Pancreas (tissue), 10 donors: ENCODE measurements at places on chromosomes 12 and 14.

DNA sequence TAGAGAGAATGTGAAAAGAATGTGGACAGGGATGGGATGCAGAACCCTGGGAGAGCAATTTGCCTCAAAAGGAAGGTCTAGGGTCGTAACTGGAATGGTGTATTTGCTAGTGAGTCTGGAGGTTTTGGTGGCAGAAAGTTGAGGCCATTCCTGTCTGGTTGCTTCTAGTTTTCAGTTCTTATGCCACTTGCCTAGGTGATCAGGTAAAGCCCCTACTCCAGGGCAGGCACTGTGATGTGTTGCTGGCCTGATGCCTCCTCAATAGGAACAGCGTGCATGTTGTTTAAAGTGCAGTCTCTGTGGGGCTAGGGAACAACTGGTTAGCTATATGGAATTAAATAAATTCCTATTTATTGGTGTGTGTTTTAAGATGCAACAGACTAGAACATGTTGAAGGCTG lies 6.4 kb downstream of the OS9 start:
- DNase-seq: no peak

DNA sequence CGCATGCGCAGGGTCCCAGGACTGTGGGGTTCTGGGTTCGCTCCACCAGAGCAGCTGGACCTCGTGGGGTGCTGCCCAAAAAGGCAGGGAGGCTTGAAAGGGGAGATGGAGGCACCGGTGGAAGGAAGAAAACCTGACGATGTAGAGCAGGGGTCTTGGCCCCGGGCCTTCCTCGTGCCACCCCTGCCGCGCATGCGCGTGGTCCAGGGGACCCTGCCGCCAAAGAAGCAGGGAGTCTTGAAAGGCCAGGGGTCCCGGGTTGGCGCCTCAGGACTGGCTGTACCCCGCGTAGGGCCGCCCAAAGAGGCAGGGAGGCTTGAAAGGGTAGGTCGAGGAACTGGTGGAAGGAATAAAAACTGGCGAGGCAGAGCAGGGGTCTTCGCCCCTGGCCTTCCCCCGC lies 321.0 kb downstream of the ALG10 start:
- no peak for DNase-seq

DNA sequence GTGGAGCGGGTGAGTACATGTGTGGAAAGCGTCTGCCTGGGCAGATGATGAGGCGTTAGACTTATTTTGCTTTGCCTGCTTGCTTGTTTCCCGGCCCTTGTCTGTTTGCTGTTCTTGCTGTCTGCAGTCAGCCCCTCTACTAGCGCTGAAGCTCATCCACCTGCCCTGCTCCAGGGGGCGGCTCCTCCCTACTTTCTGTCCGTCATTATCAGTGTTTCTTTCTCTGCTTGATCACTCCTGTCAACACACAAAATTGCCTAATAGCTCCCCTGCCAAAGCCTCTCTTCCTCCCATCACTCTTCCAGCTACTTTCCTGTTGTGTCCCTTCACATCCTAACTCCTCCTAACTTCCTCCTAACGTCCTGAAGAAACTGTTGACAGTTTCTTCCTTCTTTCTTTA lies 34.9 kb upstream of the GALNT8 start:
- DNase-seq: no peak

DNA sequence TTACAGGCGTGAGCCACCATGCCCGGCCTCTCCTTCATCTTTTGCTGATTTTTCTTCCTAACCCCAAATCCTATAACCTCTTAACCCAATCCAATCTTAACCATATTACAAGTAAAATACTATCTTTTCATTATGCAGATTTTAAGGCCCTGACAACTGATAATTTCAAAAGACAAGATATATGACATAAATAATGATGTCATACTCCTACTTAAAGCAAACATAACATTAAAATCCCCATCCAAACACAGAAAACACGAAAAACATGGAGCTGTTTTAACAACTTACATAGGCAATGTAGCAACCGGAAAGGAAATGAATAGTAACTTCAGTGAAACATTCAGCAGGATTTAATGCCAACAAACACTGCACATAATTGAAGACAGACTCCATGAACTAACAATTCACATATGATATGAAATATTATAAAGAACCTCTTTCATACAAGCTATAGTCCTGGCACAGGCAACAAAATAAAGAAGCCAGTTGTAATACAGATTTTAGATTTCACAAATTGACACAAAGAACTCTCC lies 21.5 kb downstream of the USP44 start:
- DNase-seq: no peak

DNA sequence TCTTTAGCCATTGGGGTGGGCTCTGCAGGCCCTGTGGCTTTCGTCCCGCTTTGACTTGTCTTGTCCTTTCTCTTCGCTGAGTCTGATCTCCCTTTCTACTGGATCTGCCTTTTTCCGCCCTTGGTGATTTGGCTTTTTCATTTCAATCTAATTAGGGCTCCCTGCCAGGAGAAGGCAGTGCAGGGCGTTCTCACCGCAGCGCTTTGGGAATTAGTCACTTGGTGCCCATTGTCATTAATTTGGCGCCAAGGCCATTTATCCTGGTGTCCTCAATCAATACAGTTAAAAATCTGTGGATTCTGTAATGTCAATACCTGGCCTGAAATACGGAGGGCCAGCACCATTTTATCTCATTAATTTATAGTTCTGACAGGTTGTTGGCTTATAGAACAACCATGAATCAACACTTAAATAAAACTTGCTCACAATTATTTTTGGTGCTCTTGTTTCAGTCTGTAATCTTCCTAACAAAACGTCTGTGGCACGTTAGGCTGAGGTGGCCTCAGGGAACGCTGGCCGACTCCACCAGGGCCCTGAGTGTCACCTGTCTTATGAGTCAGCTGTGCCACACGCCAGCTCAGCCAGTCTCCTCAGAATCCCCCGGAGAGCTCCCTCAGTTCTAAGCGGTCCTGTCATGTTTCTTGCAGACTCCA lies 115.7 kb downstream of the BEGAIN start:
- DNase-seq: no peak

DNA sequence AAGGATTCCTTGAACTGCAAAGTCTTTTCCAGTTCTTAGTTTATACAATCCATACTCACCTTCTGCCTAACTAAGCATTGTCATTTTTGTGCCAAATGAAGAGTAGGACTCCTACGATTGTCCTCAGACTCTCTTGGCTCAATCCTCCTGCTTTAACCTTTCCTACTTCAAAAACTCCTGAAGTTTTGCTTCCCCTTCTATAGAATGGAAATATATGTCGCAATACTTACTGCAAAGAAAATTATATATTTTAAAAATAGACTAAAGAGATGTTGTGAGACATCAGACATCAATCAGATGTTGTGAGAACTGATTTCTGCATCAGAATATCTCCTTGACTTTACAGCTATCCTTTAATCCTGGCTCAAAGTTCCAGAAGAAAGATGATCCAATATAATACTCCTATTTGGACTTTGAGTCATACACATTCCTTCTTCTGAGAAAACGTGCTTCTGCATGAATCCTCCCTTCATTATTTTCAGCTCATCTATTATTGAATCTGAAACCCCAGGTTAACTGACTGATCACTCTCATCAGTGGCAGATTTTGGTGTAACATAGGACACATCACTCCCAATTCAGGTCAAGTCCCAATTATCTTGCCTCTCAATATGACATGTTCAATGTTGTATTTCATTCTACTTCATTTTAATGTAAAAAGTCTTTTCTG lies 48.8 kb downstream of the A2M start:
- DNase-seq: no peak

GRCh38 chr14:78618368-78618767 lies 448.2 kb downstream of the NRXN3 start:
- no peak for DNase-seq

DNA sequence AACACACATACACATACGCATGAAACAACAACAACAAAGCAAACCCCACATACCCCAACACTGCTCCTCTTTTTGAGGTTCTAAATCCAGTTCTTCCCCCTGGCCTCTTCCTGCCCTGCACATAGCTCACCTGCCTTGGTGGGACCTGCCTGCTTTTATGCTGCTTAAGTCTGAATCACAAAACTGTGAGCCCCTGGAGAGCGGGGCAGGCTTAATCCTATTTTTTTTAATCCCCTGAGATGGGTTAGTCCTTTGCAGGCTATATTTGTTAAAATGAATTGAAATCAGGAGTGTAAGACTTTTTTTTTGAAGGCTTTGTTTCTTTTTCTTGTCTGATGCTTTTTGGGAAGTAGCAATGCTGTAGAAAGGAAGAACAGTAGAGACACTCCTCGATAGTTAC lies 84.6 kb upstream of the MAX start:
- no peak for DNase-seq

- no peak for DNase-seq
Observed at GRCh38 chr14:33505963-33506329, 444.9 kb downstream of the EGLN3 start.

GRCh38 chr14:75044322-75044721 lies 6.9 kb downstream of the MLH3 start:
- DNase-seq: no peak

DNA sequence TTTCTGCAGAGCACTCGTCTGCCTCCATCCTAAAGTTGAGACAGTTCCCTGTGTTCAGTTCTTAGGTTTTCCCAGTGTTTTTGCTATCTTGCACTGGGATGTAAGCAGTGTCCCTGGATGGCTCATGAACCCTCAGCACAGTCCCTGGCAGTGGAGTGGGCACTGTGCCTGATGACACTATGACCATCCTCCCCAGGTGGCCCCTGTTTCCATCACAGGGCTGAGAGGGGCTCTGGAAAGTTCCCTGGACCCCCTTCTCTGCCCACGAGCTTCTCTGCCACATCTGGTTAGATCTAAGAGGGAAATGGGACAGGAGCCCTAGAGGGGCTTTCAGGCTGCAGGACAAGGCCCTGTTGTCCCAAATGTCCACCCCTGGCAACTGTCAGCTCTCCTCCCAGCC lies 249.8 kb upstream of the SFSWAP start:
- DNase-seq: no peak

- DNase-seq: no peak
Observed at GRCh38 chr14:30330445-30330844, 228.5 kb upstream of the G2E3 start.

DNA sequence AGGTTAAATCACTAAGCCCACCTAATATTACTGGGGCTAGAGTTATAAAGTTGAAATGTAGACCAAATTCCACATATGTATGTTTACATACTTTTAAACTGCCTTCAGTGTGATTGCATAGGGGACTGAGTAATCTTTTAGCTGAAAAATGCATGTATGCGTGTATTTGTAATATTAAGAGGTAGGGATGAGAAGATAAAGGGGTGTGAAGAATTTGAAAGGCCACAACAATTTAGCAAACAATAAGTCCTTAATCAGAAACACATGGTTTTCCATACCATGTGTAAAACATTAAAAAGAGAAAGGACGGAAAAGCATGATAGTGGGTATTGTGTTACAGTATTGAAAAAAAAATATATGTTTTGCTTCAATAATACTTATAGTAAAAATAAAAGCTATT lies 919.9 kb upstream of the FLRT2 start:
- DNase-seq: no peak

DNA sequence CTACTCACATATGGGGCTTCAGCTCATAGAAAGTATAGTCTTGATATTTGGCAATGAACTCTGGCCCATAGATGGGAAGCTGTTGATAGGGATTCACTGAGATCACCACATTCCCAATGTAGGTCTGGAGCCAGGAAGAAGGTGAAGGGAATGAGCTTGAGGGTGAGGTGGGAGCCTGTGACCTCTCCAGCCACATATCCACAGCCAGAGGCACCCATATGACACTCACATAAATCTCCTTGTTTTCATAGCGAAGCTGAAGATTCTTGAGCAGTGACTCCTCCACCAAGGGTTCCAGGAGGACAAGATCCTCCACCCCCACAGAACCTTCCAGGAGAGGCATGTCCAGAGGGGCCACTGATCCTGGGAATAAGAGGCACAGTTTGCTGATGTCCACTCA lies 1.9 kb downstream of the MYO1A start:
- no peak for DNase-seq

DNA sequence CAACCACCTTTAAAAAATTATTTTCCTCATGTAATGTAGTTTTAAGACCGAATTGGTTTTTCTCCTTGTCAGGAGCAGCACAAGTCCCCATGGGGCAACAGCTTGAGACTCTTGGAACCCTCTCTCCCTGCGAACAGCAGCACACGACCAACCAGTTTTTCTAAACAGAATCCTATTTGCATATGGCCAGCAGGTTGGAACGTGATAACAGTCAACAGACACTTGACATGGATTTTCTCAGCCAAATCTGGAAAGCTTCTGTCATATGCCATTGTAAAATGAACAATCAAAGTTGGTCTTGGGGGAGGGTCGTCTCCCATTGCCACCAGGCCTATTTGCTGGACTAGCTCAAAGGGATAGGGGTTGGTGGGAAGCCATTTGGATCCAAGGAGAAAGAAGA lies 1915.0 kb upstream of the FLRT2 start:
- DNase-seq: no peak

GRCh38 chr12:230925-231671 lies 17.1 kb upstream of the SLC6A12 start:
- DNase-seq: no peak

DNA sequence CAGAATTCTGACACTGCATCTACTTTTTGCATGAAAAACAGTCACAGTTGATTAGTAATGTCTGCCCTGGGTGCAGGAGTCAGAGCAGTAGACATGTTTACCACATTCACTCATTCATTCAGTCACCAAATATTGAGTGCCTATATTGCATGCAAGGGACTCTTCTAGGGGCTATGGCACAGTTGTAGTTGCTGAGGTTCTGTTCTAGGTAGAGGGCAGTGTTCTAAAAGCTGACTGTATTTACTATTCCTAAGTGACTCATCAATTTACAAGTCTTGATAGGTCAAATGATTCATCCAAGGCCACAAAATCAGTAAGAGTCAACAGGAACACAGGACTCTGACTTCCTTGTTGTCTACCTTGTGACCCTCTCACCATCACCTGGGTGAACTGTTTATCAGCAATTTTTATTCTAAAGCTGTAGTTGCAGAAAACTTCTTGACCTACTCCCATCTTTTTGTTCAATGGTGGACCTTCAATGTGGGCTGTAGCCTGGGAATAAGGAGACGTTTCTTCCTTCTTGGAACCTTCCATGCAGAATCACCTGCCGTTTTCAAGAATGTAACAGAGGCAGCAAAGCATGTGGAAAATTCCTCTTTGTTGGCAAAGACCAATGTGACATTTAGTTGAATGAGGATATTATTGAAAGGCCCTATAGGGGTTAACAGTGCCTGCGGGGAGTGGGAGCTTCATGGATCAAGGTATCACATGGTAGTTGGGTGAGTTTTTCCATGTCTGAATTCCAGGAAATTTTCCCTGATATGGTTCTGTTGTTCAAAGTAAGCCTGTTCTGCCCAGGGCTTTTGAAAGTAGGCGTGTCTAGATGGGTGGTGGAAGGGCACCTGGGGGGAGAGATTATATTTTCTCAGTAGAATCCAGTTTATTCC lies 223.2 kb downstream of the KTN1 start:
- no peak for DNase-seq

- DNase-seq: no peak
Observed at GRCh38 chr14:105011312-105011990, 9.4 kb downstream of the CDCA4 start.
